Skin of body (tissue), 3 donors: ENCODE measurements at places on chromosomes 3 and 15. TPM values are rescaled to one million over a fixed set of nuclear protein-coding genes. Genes with fewer than 3 reads are reported as not detected.

GRCh38 chr3:139558351-139559266 is 19.1 kb upstream of the RBP1 start:
- no peak for DNase-seq

- no peak for DNase-seq
These were observed 291.5 kb downstream of the KBTBD8 start for GRCh38 chr3:67289626-67290025.

- DNase-seq = no peak
These were observed 278.0 kb downstream of the ZBBX start for GRCh38 chr3:167102071-167102470.

- no peak for DNase-seq
These were observed 242.5 kb downstream of the ZBTB20 start for GRCh38 chr3:114904633-114905032.

DNA sequence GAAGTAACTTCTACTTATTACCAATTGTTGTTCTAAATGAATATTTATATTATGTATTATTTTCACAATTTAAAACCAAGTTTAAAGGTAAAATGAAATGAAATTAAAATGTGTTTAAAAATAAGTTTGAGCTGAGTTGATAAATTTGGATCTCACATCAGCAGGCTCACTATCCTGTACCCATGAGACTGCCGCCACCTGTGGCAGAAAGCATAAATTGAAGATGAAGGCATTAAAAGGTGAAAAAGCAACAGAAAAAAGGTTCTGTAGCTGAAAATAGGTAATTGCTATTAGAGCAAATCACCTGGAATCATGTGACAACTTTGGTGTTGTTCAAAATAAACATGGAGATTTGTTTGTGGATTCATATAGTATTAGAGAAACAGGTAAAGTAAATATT is 133.0 kb upstream of the CADM2 start:
- no peak for DNase-seq

DNA sequence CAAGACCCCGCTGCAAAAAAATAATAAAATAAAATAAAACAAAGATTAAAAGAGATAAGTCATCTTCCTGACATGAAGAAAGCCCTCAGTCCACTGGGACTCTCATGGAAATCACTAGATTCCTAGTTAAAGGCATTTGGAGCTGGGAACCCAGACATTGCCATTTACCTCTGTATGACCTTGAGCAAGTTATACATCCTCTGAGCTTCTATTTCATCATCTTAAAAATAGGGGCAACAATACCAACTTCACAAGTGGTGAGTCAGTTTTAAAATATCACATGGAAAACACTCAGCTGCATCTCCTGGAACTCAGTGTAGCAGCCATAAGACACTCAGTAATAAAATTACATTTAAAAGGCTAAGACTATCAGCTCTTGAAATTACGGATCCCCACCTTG is 334.8 kb downstream of the ERC2 start:
- DNase-seq = no peak

GRCh38 chr3:142029052-142029642 is 120.2 kb downstream of the TFDP2 start:
- DNase-seq = no peak

- DNase-seq = no peak
These were observed 35.6 kb downstream of the SLC51A start for GRCh38 chr3:196251918-196252317.

DNA sequence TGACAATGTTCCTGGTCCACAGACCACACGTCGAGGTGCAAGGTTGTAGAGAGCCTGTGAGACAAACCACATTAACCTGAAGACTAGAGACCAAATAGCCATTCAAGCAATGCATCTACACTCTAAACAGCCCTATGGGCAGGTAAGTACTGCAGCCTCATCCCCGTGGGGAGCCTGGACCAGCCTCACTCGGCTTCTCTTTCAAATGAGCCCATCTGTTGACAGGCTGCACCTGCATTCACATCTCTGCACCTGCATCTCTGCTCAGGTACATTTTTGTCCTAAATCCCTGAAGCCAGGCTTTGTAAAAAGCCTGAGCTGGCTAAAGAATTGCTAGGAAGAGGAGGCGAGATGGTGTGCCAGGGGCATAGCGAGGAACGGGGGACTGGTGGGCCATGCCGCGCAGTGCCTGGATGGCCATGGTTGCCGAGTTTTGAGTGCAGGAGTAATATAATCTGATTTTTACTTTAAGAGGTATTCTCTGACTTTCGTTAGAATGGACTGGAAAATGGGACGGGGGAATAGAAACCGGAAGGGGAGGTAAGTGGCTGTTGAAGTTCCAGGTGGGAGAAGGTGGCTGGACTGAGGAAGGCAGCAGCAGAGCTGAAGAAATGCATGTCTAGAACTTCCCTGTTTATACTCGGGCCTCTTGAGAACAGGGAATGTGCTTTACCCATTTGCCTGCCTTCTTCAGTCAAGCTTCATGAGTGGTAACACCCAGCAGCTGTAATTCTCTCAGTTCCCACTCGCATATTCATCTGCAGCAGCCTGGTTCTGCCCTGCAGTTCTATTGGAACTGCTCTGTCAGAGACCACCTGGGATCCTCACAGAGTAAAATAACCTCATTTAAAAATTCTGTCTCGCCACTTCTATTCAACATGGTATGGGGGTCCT is 226.4 kb downstream of the OPA1 start:
- DNase-seq = no peak

GRCh38 chr3:153783106-153783505 is 338.1 kb upstream of the ARHGEF26 start:
- peak; percentile 87 for DNase-seq

DNA sequence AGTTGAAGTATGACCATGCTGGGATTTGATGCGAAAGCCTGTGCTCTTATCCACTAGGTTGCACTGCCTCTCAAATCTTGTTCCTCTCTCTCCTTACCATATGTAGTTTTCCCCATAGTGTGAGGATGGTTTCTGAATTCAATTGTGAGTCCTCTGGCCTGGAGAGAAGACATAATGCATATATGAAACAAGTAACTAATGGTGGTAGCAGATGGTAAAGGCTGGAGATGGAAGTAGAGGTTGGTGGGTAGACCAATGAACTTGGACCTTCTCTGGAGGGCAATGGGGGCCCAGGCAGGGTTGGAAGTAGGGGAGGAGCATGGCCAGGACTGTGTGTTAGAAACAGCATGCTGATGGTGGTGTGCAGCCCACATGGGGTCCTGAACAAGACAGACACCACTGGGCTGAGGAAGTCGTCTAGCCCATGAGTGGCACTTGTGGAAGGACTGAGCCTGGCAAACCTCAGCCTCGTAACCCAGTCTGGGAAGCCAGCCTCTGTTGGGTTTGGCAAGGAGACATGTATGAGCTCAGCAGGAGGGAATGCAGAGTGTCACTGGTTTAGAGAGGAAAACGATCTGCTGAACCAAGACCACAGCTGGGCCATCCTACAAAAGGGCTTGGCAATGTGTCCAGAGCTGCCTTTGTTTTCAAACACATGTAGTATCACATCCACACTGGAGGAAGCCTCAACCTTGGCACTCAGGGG is 18.5 kb upstream of the LMCD1 start:
- peak; percentile 65 for DNase-seq

GRCh38 chr3:129461461-129462146 is 21.6 kb downstream of the IFT122 start:
- no peak for DNase-seq

Gene IL5RA
- total RNA-seq = 0.79 TPM

Gene PAQR5
- 7.2 TPM for total RNA-seq

Gene LARP6
- total RNA-seq = 6.8 TPM

Gene EXD1
- total RNA-seq = not detected

Gene BTBD1
- 56.2 TPM for total RNA-seq

Gene CHRM5
- not detected for total RNA-seq

Gene DNASE1L3
- 4.1 TPM for total RNA-seq

Gene GOLGA6L10
- total RNA-seq = 3.3 TPM

Gene SERPINI2
- not detected for total RNA-seq

Gene TRAIP
- 2.8 TPM for total RNA-seq
